Tibial nerve (tissue), 4 donors: ENCODE measurements at places on chromosomes 4 and X.

DNA sequence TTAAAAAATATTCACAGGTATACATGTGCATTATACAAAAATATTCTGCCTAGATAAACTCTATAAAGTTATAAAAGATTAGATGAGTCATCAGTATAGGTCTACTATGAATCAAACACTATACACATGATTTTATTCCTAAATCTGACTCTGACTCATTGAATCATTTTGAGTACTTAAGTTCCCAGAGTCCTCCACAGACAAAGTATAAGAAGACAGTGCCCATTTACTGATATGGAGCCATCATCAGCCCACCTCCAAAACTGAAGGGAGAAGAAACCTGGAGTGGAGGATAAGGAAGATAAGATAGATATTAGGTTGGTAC lies 28.7 kb upstream of the ANTXR2 start:
- DNase-seq = no peak

- DNase-seq = no peak
Observed at GRCh38 chr4:105451346-105451745, 22.5 kb downstream of the PPA2 start.

GRCh38 chr4:52752936-52753335 lies 1.7 kb upstream of the ERVMER34-1 start:
- no peak for DNase-seq

GRCh38 chrX:10015355-10015722 lies 48.2 kb downstream of the CLDN34 start:
- DNase-seq = no peak

DNA sequence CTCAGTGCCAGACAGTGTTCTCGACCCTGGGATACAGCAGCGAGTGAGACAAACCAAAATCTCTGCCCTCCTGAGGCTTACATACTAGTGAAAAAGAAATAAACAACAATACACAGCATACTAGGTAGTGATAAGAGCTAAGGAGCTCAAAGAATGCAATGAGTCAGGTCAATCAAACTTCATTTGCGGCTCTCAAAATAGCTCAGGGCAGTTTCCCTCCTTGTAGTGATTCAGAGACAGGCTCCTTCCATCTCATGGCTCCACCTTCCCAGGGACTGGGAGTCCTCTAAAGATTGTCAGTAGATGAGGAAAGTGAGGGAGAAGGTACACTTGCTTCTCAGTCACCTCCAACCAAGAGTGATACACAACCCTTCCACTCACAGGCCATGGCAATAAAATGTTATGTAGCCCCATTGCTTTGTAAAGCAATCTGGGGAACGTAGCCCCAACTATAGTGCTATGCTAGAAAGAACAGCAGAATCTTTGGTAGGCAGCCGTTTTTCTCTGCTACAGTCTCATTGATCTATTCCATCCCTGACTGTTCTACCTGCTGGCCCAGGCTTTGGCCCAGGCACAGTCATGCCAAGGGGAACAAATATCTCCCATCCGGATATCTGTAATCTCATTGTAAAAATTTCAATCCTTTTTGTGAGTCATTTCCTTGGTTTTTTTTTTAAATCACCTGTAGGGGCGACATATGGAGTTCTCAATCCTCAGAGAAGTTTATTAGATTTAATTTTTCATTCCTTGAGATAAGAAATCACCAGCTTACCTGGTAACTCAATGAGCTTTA lies 183.1 kb upstream of the S100G start:
- no peak for DNase-seq

GRCh38 chr4:100539706-100540105 lies 21.9 kb upstream of the EMCN start:
- no peak for DNase-seq
